CD4-positive, alpha-beta T cell (primary cell): ENCODE measurements at places on chromosomes 7 and 10. TPM values are rescaled to one million over a fixed set of nuclear protein-coding genes. Genes with fewer than 3 reads are reported as not detected.

EVX1 gene
- 0.25 TPM for total RNA-seq

CARD11 gene
- 122 TPM for total RNA-seq

TRIM50 gene
- not detected for total RNA-seq

LRRC4 gene
- 1.1 TPM for total RNA-seq

DNA sequence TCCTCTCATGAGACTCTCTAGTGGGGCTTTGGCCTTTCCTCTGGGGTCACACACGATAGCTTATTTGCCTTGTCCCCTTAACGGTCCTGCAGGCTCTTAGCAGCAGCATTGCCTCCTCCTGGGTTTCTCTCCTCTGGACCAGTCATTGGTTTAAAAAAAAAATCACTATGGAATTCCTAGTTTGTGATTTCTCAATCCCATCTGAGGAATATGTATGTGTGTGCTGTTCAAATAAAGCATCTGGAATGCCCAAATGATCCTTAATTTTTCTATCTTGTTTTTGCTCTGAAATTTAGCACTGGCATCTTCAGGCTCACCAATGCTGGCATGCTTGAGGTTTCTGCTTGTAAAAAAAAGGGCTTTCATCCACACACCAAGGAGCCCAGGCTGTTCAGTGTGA is 30.5 kb downstream of the ACTA2 start:
- H3K27ac ChIP-seq: no peak overlapping the region
- no peak overlapping the region for H3K4me3 ChIP-seq
- peaks cover 69% of the 10 kb centered on the region for H3K36me3 ChIP-seq
- no peaks in the 10 kb centered on the region for H3K4me1 ChIP-seq

DNA sequence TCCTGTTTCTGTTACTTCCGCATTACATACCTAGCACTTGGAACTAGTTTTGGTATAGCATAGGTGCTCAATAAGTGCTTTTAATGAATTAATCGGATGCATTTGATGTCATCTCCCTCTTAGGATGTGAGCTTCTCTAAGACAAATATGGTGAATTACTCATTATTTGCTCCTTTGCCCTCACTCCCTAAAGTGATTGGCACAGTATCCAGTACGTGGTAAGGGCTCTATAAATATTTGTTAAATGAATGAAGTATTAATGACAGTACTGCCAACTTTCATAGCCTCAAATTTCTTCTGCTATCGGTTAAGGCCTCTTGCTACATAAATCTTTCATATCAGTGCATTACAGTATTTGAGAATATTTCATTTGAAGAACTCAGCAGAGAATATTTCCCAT is 75.9 kb upstream of the ARID5B start:
- no peaks in the 10 kb centered on the region for H3K27me3 ChIP-seq
- no peaks in the 10 kb centered on the region for H3K36me3 ChIP-seq
- H3K27ac ChIP-seq: no peak overlapping the region

GRCh38 chr7:152683297-152683696 is 7.4 kb upstream of the XRCC2 start:
- no peaks in the 10 kb centered on the region for H3K4me1 ChIP-seq
- no peaks in the 10 kb centered on the region for H3K27me3 ChIP-seq
- H3K36me3 ChIP-seq: no peaks in the 10 kb centered on the region
- no peak overlapping the region for H3K4me3 ChIP-seq
- DNase-seq: no peak

ADAM22 gene
- 0.60 TPM for total RNA-seq

DNA sequence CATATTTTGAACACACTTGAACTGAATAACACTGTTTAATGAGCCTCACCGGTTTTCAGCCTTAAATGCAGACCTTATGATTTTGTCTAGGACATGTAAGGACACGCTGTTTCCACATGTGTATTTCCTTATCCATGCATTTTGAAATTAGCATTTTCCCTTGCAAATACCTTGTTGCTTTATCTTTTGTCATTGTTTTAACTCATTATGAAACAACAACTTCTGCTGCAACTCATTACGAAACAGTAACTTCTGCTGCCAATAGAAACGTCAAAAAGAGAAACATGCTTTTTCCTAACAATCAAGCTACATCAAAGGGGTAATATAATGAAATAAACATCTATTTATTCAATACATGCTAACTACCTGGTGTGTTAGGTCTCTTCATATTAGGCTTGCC is 322.0 kb downstream of the AGMO start:
- H3K27ac ChIP-seq: no peak overlapping the region
- H3K27me3 ChIP-seq: no peaks in the 10 kb centered on the region
- no peaks in the 10 kb centered on the region for H3K4me1 ChIP-seq
- no peaks in the 10 kb centered on the region for H3K36me3 ChIP-seq
- H3K4me3 ChIP-seq: no peak overlapping the region
- DNase-seq: no peak

DNA sequence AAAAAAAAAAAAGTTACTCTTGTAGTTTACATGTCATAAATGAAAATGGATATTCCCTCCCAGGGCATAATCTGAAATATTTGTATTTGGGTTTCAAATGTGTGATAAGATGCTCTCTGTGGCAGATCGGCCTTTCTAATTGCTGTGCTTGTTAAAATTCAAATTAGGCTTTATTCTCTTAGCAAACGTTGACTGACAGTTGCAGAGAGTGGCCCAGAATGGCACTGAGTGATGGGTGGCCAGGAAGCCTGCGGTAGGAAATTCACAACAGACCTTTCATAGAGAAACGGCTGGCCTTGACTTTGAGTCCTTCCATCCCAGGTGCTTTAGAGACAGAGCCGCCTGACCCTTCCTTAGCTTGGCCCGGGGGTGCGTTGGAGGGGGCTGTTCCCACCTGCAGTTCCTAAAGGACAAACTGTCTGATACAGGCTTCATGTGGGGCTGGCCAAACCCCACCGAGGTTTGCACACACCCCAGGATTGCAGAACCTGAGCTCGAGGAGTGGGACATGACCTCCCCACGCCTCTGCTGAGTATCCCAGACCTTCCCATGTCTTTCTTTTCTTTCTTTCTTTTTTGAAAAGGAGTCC is 152.7 kb downstream of the CUX1 start:
- H3K27me3 ChIP-seq: no peaks in the 10 kb centered on the region
- no peaks in the 10 kb centered on the region for H3K36me3 ChIP-seq
- no peaks in the 10 kb centered on the region for H3K4me1 ChIP-seq

DNA sequence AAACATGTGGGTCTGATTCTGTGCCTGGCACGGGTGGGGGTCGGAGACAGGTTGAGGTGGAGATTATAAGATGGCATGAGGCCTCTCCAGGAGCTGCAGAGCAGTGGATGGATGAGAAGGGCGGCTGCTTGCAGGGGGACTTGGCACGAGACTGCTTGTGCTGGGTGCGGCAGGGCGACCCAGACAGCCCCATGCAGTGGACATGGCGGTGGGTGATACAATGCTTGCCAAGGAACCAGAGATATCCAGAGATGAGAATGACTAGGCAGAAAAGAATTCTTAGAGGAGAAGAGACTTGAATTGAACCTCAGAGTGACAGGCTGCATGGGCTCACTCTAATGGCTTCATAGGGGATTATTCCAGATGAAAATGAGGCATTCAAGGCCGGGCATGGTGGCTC is 145.4 kb downstream of the NEURL1 start:
- H3K4me3 ChIP-seq: no peak overlapping the region
- no peak for DNase-seq
- H3K36me3 ChIP-seq: no peaks in the 10 kb centered on the region
- H3K27ac ChIP-seq: no peak overlapping the region
- H3K27me3 ChIP-seq: no peaks in the 10 kb centered on the region

TRPV5 gene
- total RNA-seq: not detected

DNA sequence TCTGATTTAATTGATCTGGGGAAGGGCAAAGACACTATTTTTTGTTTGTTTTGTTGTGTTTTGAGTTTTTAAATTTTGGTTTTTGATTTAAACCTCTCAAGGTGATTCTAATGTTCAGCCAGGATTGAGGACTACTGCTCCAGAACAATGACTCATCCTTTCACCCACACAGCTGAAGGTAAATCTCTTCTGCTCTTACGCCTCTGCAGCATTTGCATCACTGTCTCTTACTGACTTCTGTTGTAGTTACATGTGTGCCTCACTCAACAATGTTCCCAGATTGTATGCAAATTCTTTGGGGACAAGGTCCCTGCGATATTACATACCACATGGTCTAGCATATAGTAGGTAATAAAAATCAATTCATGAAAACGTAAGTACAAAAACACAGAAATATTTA is 467.5 kb upstream of the LRRN3 start:
- no peak for DNase-seq
- H3K4me3 ChIP-seq: no peak overlapping the region
- no peaks in the 10 kb centered on the region for H3K36me3 ChIP-seq
- no peak overlapping the region for H3K27ac ChIP-seq
- H3K4me1 ChIP-seq: no peaks in the 10 kb centered on the region

DNA sequence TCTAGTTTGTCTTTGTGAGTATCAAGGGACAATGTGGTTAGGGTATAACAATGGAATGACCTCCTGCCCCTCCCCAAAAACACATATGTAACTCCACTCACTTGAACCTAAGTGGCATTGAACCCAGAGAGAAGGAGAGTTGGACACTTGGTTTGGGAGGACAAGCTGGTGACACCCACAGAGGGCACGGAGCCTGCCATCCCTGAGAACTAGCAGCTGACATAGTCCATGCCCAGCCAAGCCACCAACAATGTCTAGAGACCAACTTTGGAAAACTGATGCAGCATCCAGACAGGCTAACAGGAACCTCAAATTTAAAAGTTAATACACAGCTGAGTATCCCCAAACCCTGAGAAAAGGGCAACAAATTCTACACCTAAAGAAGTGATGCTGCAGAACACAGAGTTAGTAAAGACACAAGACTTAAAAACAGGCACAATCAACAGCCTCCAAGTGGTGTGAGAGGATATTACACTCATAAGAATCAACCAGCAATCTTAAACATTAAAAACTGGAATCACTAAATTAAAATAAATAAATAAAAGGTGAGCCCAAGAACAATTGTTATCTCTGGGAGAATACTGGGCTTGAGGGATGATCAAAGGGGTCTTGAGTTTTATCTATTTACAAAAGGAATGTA is 27.2 kb downstream of the NUDCD3 start:
- peaks cover 45% of the 10 kb centered on the region for H3K4me1 ChIP-seq
- DNase-seq: peak; percentile 28
- peaks cover 38% of the 10 kb centered on the region for H3K36me3 ChIP-seq
- H3K27me3 ChIP-seq: no peaks in the 10 kb centered on the region
- no peak overlapping the region for H3K4me3 ChIP-seq

DNA sequence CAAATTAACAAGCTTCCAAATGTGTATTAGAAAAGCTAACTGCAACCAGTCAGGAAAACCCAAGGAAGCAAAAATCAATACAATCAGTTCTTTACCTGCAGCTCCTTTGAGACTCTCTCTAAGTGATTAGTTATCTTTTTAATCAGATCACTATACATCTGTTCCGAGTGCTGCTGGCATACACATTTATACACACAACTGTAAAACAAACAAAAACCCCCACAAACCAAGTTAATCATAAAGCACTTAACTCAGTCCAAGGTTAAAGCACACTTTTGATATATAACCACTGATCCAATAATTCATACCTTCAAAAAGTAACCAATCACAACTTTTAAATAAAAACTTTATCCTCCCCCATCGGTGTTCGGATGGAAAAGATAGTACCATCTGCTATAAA is 25.6 kb downstream of the CACUL1 start:
- no peaks in the 10 kb centered on the region for H3K27me3 ChIP-seq
- H3K36me3 ChIP-seq: peaks cover 15% of the 10 kb centered on the region
- no peak overlapping the region for H3K27ac ChIP-seq
- no peak for DNase-seq
- H3K4me1 ChIP-seq: peaks cover 33% of the 10 kb centered on the region

LRGUK gene
- 0.20 TPM for total RNA-seq

DNA sequence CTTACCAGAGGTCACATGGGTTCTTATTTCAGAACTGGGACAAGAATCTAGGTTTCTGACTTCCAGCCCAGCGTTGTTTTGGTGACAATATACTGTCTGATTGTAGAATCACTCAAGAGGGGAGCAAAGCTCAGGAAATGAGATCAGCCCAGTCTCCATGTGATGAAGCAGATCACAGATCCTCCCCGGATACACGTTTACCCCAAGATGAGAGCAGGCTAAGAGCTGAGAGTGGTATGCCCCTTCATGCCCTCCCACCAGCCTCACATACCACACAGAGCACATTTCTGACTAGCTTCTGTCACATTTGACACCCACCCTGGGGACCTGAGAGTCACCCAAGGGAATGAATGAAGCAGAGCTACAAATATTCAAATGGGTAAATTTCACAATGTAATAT is 27.1 kb upstream of the PRKCQ start:
- H3K36me3 ChIP-seq: peaks cover 35% of the 10 kb centered on the region
- peaks cover 17% of the 10 kb centered on the region for H3K4me1 ChIP-seq
- peak overlapping the region; percentile 51 for H3K27ac ChIP-seq
- no peak overlapping the region for H3K4me3 ChIP-seq

GRCh38 chr7:2480070-2480408 is 3.8 kb upstream of the GRIFIN start:
- DNase-seq: no peak
- no peak overlapping the region for H3K27ac ChIP-seq

LMOD2 gene
- not detected for total RNA-seq

DNA sequence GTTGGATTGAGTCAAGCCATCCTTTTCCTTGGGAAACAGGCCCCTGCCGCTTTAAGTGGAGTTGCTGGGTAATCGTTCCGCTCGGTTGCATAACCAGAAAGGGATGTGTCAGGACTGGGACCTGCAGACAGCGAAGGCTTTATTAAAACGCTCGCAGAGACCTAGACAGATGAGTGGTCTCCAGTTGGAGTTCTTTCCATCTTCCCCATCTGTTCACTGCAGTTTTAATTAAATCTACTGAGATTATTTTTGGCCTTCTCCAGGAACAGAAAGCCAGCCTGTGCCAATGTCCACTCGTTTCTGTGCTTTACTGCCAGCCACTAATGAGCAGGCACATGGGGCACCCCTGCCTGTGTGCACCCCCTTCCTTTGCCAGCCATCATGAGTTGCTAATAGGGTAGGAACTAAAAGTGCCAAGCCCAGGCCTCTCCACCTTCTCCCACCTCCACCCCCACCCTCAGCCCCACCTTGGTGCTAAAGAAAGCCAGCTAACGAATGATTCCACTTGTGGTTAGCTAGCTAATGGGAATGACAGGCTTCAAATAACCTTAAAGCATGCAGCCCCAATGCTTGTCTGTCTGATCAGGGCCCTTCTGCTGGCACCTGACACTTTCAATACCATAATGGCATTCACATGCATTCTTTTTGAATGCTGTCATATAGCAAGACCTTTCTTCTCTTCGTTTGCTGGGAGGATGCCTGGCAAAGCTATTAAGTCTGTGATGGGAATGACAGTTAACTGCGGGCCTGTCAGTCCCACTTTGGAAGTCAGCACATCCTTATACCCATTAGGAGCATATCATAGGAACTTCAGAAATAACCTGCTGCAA is 556.8 kb upstream of the GALNT17 start:
- no peak overlapping the region for H3K27ac ChIP-seq
- no peaks in the 10 kb centered on the region for H3K27me3 ChIP-seq
- DNase-seq: no peak
- H3K36me3 ChIP-seq: no peaks in the 10 kb centered on the region
- H3K4me3 ChIP-seq: no peak overlapping the region
- H3K4me1 ChIP-seq: no peaks in the 10 kb centered on the region

XRCC2 gene
- 0.25 TPM for total RNA-seq

DNA sequence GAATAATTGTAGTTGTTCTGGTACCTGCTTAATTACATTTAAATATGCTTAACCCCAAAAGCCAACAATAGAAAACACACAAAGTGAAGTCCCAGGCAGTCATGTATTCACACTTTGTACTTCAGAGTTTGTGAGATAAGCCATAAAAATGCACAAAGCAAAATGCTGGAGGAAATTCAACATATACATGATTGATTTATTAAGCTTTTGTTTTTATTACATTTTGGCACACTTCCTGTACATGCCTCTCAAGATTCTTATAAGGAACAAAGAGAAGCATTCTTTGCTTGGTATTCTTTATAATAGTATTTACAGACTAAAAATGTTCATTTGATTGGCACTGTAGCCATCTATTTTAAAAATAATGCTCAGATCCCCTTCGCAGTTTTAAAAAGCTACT is 107.7 kb upstream of the ANK3 start:
- H3K27me3 ChIP-seq: no peaks in the 10 kb centered on the region
